Lung (tissue), 17 donors: ENCODE measurements at places on chromosomes 16 and 17. TPM values are rescaled to one million over a fixed set of nuclear protein-coding genes. Genes with fewer than 3 reads are reported as not detected.

Gene KRT24
- not detected for total RNA-seq

Gene GPR142
- total RNA-seq, result not detected

Gene HYDIN
- total RNA-seq, result 43.3 TPM

Gene TAT
- 0.74 TPM for total RNA-seq

Gene RAB26
- 0.48 TPM for total RNA-seq

Gene ACAP1
- total RNA-seq, result 9.2 TPM

Gene TMEM100
- total RNA-seq, result 74.7 TPM

Gene ESRP2
- total RNA-seq, result 43.8 TPM

Gene CCL2
- 93.5 TPM for total RNA-seq

Gene ABAT
- total RNA-seq, result 9.6 TPM

Gene ASPHD1
- total RNA-seq, result 4.3 TPM

Gene KRT33A
- total RNA-seq, result not detected

Gene BBS2
- 70.0 TPM for total RNA-seq

Gene GPR139
- not detected for total RNA-seq

Gene AANAT
- 0.31 TPM for total RNA-seq

Gene ARHGDIA
- total RNA-seq, result 118 TPM

Gene PDILT
- not detected for total RNA-seq

Gene REXO5
- 6.3 TPM for total RNA-seq

Gene EIF3C
- 382 TPM for total RNA-seq

Gene HCRT
- not detected for total RNA-seq

Gene SLX1B
- 14.5 TPM for total RNA-seq

Gene KRT15
- total RNA-seq, result 51.7 TPM

Gene RNPS1
- 125 TPM for total RNA-seq

Gene MSI2
- total RNA-seq, result 64.0 TPM

Gene VASN
- 32.9 TPM for total RNA-seq

Gene VAT1L
- 0.37 TPM for total RNA-seq

Gene TBC1D3
- total RNA-seq, result not detected

Gene FOXN1
- total RNA-seq, result not detected

Gene DCAF7
- total RNA-seq, result 58.7 TPM

Gene ZG16B
- 6.1 TPM for total RNA-seq

Gene DNAI2
- 8.3 TPM for total RNA-seq

Gene EPX
- not detected for total RNA-seq

Gene HS3ST3B1
- 6.5 TPM for total RNA-seq

Gene OR3A3
- total RNA-seq, result 0.63 TPM

Gene C16orf89
- total RNA-seq, result 101 TPM

Gene KRTAP16-1
- not detected for total RNA-seq

Gene ATP2C2
- total RNA-seq, result 96.8 TPM

Gene GAS2L2
- 11.5 TPM for total RNA-seq

Gene ACSM2A
- total RNA-seq, result not detected

Gene IL17C
- not detected for total RNA-seq

Gene WNT9B
- total RNA-seq, result 0.15 TPM

Gene ZP2
- total RNA-seq, result 0.17 TPM

Gene TBC1D3D
- 0.18 TPM for total RNA-seq
